ENCODE measurements at places on chromosomes 2 and 18.

- no peak for DNase-seq
These were observed 210.2 kb downstream of the MC4R start for GRCh38 chr18:60162388-60162787.

- no peak for DNase-seq
These were observed 19.2 kb upstream of the PCBP1 start for GRCh38 chr2:70068119-70068518.

GRCh38 chr2:96839293-96839874 lies 4.4 kb downstream of the ANKRD23 start:
- peak; percentile 85 for DNase-seq

DNA sequence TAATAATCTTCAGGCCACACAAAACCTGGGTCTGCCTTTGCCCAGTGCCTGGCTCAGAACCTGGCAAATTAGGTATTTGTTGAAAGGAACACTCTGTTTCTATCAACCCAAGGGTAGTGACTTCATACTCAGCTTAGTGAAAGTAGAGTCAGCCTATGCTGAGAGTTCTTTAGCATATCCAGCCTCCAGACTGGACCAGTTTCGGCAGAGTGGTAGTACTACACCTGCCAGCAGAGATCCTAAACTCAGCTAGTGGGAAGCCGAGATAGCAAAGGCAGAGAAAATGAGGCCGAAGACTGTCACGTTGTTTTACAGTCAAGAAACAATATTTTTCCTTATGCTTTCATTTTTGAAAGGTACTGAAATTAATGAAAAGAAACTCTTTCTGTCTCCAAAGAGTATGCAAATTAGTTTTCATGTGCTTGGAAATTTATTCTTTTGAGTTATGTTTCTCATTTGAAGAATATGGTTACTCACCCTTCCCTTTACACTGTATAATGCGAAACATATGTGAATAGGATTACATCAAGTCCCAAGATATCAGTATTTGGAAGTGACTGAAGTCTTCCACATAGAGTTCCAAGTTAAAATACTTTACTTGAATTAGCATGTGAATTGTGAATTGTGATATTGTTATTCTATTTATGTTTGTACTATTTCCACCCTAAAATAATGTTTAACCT lies 52.2 kb upstream of the UGP2 start:
- no peak for DNase-seq

DNA sequence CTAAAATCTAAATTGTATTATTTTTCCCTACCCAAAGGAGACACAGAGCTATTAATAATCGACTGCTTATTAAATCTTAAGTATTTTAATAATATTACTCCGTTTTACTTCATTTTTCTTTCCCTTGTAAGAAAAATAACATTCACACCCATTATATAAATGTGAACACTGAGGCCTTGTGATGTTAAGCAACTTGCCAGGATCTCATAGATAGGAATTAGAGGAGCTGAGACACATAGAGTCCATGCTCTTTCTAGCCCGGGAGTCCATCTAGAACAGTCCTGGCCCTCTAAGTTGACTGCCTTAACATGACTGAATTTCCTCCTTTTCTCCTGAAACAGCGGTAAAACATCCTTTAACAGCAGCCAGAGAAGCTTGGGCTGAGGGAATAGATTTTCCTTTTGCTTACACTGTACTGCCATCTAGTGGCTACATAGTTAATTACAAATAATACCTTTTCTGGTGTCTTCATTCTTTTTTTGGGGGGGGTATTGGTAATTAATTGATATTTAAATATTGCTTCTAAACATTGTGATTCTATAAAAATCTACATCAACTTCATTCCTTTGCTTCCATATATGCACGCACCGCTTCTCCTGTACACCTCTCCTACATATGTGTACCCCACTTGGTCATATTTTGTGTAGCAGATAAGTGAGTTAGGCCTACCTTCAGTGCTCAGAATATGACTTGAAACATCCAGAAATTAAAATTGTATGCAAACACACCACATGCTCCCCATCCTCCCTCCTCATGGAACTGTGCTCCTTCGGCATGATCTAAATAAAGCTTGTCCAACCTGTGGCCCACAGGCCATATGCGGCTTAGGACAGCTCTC lies 125.8 kb upstream of the HNMT start:
- DNase-seq = no peak

GRCh38 chr2:98234776-98235175 lies 111.5 kb upstream of the CNGA3 start:
- DNase-seq = no peak

DNA sequence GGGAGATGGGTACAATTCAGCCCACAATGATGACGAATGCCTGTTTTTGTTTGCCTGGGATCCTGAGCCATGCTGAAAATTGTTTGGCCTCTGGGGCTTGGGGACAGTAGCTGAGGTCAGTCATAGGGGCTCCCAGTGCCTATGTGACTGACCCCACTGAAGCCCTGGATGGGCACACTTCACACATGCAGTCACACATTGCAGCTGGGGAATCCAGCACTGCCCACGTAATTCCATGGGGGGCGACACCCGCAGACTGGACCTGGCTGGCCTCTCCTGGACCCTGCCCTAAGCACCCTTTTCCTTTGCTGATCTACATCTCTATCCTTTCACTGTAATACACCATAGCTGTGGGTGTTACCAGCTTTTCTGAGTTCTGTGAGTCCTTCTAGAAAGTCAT lies 295.2 kb upstream of the HS6ST1 start:
- no peak for DNase-seq

DNA sequence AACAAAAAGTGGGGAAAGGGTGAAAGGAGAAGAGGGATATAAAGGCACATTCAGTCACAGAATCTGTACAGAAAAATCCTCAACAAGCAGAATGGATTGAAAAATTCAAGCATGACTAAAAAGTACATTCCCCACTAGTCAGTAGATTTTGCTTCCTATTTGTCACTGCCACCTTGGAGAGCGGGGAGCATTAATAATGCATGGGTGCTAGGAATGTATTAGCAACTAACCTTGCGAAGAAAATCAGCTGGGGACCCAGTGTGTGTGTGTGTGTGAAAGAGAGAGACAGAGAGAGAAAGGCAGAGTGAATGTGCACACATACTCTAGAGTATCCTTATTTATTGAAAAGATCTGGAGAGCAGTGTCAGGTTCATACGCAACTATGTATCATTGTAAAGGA lies 968.7 kb upstream of the ZEB2 start:
- no peak for DNase-seq

DNA sequence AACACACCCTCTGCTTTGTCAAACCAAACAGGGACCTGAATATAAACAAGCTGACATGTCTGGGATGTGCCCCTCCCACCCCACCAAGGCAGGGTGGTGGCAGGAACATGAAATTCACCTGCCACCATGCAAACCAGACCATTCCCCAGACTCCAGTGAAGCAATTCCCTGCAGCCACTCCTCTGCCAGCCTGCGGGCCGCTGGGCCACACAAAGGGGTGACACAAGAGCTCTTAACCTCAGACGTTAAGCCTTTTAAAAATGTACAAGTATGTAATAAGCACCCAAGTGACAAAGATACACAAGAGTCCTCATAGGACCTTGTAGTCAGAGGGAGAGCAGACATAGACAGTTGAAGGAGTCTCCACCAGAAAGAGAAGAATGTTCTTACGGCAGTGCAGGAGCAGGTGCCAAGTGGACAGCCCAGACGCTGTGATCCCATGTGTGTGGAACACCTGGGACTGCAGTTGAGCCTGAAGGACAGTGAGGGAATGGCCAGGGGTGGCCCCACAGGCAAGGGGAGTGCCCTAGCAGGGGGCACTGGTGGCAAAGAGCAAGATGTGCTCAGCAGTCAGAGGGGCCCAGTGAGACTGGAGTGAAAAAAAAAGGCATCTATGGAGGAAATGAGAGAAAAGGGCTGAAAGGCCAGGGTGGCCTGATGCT lies 36.9 kb downstream of the CRACDL start:
- DNase-seq = peak; percentile 1

DNA sequence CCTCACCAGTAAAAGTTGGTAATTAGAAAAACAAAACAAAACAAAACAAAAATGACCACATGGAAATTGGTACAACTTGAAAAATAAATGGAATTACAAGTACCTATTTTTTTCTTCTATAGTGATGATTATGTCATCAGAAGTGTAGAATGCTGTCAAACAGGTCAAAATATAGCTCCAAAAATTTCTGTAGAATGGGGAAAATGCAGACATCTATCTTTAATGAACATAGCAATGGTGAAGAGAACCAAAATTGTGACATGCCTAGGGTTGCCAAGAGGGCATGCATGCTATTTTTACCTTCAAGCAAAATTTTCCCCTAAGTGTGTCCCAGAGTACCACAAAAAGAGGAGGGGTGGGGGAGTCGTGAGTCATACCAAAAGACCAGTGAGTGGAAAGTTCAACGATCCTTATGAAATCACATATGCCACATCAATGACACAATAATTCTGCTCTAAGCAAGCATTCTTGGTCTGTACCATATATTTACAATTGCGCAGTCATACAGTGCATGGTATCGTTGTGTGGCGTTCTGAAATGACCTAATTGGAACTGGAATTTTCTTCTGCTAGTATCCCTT lies 1436.4 kb downstream of the SUCLG1 start:
- DNase-seq = no peak

DNA sequence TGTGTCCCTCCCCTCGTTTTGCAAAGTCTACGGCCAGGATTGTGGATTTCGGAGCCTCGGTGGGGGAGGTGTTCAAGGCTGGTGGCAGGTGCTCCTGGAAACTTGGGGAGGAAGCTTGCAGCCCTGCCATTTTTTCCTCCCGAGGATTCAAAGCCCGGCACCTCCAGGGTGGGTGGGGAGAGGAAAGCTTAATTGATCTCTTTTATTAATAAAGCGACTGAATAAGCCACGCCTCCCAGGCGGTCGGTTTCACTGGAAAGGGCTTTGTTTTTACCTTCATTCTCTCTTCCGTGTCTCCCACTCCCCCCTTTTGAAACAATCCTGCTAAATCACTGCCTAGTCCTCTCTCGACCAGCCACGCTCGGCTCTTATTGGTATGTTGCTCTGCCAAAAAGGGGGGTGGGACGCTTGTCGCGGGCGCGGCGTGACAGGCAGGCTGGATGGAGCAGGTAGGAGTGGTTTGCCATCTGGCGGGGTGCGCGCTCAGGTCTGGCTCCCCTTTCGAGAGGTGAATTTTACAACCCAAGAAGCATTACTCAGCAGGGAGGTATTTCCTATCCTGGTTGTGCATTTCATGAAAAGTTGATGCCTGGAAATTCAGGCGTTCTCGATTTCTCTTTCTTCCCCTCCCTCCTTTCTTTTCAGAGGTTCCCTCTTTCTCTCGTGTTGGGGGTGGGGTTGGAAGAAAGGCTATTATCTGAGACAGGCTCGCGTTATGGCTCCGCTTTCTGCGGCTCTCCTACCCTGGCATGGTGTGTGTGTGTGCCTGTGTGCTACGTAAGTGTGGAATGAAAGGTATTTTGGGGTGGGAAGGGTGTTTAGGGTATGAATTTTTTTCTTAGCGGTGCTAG lies 1.4 kb downstream of the NEDD4L start:
- peak; percentile 59 for DNase-seq

DNA sequence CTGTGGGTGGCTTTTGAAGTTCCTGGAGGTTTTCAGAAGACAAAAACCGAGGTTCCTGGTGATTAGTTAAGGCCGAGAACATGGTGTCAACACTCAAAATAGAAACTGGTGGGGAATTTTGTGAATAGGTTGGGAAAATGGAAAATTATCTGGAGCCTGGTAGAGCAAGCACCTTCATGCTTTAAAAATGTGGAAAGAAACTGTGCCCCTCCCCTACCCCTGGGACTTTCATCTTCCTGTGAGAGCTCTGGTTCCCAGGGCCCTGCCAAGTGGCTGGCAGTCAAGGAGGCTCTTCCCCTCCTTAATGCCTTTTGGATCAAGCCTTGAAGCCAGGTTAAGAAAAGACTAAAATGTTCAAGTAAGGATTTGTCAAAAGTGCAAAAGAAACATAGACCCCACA lies 1.9 kb upstream of the CRACDL start:
- DNase-seq = no peak

DNA sequence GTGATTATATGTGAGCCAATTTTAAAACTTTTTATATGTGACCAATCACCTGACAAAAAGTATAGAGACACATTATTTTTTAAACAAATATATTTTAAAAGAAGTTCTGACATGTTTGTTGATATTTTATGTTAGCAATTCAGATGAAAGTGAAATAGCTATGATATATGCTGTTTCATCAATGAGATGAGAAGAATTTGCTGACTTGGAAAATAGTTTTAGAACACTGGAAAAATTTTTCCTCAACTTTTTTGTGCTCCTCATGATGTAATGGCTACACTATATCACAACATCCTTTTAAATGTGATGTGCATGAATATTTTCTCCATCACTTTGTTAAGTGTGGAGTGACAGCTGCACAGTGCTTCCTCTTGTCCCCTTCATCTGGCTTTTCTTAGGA lies 434.0 kb downstream of the PLCL1 start:
- DNase-seq = no peak

GRCh38 chr18:6625481-6625880 lies 104.0 kb upstream of the ARHGAP28 start:
- no peak for DNase-seq

All from activated T-cell treated with anti-CD3 and anti-CD28 coated beads, Interleukin-2, amount 50 U/mL, for 48 hours (primary cell).